ENCODE measurements at places on chromosomes 5 and 9.

DNA sequence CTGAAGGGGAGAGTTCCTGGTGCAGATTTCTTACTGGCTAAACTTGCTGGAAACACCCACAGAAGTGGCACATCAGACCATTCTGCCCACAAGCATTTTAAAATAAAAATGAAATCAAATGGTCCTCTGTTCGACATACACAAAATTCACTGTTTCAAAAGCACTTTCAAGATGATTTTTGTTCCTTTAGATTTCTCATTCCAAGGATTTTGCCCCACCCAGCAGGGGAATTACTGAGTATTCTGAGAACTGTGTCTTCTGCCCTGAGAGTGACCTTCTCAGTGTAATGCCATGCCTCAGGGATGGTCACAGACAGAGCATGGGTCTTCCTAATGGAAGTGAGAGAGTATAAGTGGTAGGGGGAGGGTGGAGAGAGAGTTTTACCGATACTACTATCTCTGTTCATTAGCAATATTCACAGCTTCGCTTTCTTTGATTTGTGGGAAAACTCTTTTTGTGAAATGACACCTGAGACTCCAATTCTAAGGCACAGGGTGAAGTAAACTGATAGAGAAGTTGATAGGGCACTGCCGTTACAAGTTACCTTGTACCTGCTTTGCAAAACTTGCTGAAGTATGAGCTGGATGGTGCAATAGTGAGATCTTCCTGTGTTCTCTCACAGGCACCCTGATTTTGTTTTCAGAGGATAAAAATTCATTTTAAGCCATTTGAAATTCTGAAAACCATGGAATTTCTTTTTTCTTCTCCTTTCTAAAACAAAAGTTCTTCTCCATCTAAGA lies 95.8 kb upstream of the CD180 start:
- no peak for DNase-seq

GRCh38 chr5:153988510-153988909 lies 50.2 kb downstream of the FAM114A2 start:
- no peak for DNase-seq

- no peak for DNase-seq
Measured at GRCh38 chr5:176979669-176980068, 26.9 kb downstream of the UIMC1 start.

- DNase-seq: no peak
Measured at GRCh38 chr5:135631391-135631790, 52.6 kb upstream of the CXCL14 start.

DNA sequence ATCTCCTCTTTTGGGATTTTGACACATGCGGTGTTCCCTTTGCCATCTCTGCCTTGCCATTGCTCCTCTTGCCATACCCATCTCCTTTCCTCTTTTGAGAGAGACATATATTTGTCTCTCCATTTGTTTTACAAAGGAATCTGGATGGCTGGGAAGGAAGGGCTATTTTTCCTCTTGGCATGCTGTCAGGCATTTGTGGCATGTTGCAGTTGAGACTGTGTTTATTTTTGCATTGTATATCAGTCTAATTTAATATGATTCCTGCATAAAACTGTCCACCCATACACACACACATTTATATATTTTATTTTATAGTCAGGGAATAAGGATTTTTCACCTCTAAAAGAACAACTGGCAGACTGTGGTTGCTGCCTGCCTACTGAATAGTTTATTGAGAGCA lies 1105.8 kb upstream of the SEMA6A start:
- DNase-seq: no peak

DNA sequence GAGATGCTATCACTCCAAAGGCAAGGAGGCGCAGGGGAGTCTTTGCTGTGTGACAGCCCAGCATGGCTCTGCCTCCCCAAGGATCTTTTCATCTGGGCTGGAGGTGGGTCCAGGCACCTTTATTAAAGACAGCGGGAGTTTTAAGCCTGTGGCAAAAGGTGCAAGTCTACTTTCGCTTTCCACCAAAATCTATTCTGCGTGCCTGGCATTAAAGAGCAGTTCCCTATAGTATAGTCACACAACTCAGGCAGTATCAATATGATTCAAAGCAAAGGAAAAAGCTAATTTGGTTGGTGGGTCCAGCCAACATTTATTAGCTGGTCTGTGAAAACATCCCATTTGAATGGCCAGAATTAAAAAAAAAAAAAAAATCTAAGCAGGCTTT lies 398.7 kb downstream of the EBF1 start:
- no peak for DNase-seq

GRCh38 chr5:170554521-170555267 lies 50.9 kb downstream of the KCNIP1 start:
- no peak for DNase-seq

DNA sequence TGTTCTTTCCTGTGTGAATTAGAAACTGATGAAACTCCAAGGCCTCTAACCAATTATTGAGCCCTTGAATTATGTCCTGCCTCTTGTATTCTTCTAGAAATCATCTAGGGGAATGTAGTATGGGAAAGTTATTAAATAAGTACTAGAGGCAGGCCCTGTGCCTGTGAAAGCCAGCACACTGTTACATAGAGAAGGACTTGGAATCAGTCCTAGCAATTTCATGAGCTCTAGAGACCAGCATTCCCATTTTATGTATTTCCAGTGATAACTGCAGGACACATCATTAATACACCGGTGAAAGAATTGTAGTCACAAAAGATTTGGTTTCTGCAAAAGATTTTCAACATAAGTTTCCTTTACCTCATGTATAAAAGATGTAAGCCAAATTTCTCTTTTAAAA lies 168.5 kb upstream of the VLDLR start:
- no peak for DNase-seq

GRCh38 chr9:100595391-100596199 lies 17.7 kb downstream of the CAVIN4 start:
- no peak for DNase-seq

- no peak for DNase-seq
Measured at GRCh38 chr5:39470811-39471210, 46.0 kb upstream of the DAB2 start.

- DNase-seq: no peak
Measured at GRCh38 chr5:127935398-127935797, 148.2 kb upstream of the SLC12A2 start.

GRCh38 chr5:79436821-79437220 lies 77.1 kb downstream of the HOMER1 start:
- DNase-seq: no peak

GRCh38 chr5:122093415-122094180 lies 15.5 kb upstream of the LOX start:
- DNase-seq: no peak

- no peak for DNase-seq
Measured at GRCh38 chr5:25979086-25979485, 1059.3 kb downstream of the CDH9 start.

DNA sequence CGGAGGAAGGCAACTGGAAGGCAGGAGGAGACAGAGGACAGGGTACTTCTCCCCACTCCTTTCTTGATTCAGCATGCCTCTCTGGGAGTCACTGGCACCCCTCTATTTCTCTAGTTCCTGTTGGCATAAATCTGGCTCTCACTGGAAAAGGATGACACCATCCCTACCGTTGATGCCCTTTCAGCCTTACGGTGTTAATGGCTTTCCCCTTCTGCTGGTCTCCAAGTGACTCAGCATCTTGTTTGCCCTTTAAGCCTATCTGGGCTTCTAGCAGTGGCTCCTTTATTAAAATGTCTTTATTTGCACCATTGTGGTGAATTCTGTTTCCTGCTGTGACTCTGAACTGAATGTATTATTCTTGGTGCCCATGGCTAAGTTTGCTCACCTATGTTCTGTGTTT lies 227.3 kb upstream of the GLRA1 start:
- no peak for DNase-seq

- no peak for DNase-seq
Measured at GRCh38 chr9:123868002-123868401, 61.9 kb downstream of the DENND1A start.

Data from stimulated activated CD4-positive, alpha-beta T cell treated with anti-CD3 and anti-CD28 coated beads, TNF-alpha, amount 100 ng/mL, for 48 hours (primary cell).